ENCODE measurements at places on chromosomes 13 and 19. TPM values are rescaled to one million over a fixed set of nuclear protein-coding genes. Genes with fewer than 3 reads are reported as not detected.

DNA sequence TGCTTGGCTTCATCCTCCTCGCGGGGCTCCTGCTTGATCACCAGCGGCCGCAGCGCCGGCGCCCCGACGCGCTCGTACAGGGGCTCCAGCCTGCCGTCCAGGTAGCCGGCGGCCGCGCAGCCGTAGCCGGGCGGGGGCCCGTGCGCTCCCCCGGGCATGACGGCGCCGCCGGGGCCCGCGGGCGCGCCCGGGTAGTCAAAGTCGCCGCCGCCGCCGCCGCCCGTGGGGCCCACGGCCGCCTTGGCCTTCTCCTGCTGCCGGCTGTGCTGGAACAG, 497 bp downstream of the CEBPA start:
- peaks cover 45% of the 10 kb centered on the region for H3K27me3 ChIP-seq
- H3K4me1 ChIP-seq = peaks cover 13% of the 10 kb centered on the region
- H3K36me3 ChIP-seq = no peaks in the 10 kb centered on the region
- H3K27ac ChIP-seq = no peak overlapping the region
- DNase-seq = no peak

GRCh38 chr19:22427960-22428913, 6.1 kb upstream of the ZNF98 start:
- no peaks in the 10 kb centered on the region for H3K27me3 ChIP-seq
- H3K4me3 ChIP-seq = no peak overlapping the region
- DNase-seq = no peak
- no peaks in the 10 kb centered on the region for H3K36me3 ChIP-seq
- no peaks in the 10 kb centered on the region for H3K4me1 ChIP-seq
- no peak overlapping the region for H3K27ac ChIP-seq

TMEM238 gene
- 14.0 TPM for total RNA-seq

- H3K36me3 ChIP-seq = no peaks in the 10 kb centered on the region
- H3K27me3 ChIP-seq = peaks cover 3% of the 10 kb centered on the region
- no peak for DNase-seq
- no peak overlapping the region for H3K27ac ChIP-seq
Observed at GRCh38 chr19:6876748-6877147, 10.6 kb upstream of the ADGRE1 start.

GRCh38 chr19:35070471-35070870, 28.9 kb downstream of the HPN start:
- no peaks in the 10 kb centered on the region for H3K36me3 ChIP-seq
- no peak overlapping the region for H3K4me3 ChIP-seq
- H3K4me1 ChIP-seq = peaks cover 13% of the 10 kb centered on the region

ZNF776 gene
- total RNA-seq = 23.9 TPM

DNA sequence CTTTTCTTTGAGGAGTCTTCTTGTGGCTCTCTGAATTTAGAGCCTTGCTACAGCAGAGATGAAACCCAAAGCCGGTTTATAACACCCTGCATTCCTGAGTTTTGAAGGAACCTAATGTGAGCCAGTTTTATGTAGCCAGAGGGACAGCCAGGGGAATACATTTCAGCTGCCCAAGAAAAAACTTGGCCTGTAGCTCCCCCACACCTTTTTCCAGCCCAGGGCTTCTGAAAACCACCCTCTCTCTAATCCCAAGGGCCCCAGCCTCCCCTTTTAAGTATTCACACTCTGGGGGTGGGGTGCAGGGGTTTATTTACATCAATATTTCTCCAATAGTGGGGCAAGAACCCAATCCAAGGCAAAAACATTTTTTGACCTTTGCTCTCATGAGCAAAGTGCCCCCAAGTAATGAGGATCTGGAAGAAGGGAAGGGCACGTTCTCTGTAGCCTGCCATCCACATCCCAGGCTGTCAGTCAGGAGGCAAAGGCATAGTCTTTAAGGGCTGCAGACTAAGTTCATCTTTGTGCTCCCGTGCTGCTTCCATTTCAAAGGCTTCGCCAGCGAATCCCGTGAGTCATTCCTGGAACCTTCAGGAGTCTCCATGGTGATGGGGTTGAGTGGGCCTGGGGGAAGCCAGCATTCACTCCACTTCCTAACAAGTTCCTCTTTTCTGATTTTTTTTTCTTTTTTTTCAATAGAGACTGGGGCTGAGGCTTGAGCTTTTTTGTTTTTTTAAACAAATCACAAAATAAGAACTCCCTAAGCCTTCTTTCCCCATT, 33.2 kb upstream of the MEDAG start:
- no peak overlapping the region for H3K4me3 ChIP-seq
- peak overlapping the region; percentile 62 for H3K27ac ChIP-seq
- no peak for DNase-seq
- H3K4me1 ChIP-seq = peaks cover 54% of the 10 kb centered on the region
- peaks cover 9% of the 10 kb centered on the region for H3K27me3 ChIP-seq

ZNF433 gene
- total RNA-seq = 8.9 TPM

DNA sequence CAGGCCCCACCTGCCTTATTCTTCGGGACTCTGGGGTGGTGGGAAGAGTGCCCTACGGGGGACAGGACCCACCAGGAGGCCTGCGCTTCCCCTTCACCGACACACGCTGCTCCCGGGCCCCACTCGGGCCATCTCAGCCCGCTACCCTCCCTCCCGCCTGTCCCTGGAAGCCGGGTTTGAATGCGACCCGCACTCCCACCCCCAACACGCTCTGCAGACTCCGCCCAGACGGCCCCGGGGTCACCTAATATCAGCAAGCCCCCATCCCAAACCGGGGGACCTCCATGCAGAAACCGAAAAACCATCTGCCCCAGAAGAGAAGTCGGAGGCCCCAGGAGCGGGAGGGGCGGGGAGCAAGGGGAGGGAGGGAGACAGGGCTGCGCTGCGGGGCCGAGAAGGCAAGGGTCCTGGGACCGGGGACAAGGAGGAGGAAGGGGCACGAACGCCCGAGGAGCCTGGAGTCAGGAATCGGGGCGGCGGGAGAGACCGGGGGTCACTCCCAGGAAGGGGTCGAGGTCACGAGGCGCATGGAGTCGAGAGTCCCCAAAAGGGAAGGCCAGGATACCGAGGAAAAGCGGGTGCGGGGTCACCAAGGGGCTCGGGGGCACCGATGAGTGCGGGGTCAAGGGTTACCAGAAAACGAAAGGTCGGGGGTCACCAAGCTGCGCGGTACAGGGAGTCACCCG, 766 bp downstream of the SBNO2 start:
- no peak for DNase-seq
- peak overlapping the region; percentile 88 for H3K4me3 ChIP-seq
- H3K4me1 ChIP-seq = peaks cover 33% of the 10 kb centered on the region
- H3K36me3 ChIP-seq = peaks cover 8% of the 10 kb centered on the region
- H3K27me3 ChIP-seq = no peaks in the 10 kb centered on the region

- DNase-seq = no peak
- no peak overlapping the region for H3K27ac ChIP-seq
- no peaks in the 10 kb centered on the region for H3K4me1 ChIP-seq
- no peak overlapping the region for H3K4me3 ChIP-seq
- no peaks in the 10 kb centered on the region for H3K36me3 ChIP-seq
- peaks cover 36% of the 10 kb centered on the region for H3K27me3 ChIP-seq
Observed at GRCh38 chr19:39679791-39680168, 24.1 kb downstream of the LGALS16 start.

DNA sequence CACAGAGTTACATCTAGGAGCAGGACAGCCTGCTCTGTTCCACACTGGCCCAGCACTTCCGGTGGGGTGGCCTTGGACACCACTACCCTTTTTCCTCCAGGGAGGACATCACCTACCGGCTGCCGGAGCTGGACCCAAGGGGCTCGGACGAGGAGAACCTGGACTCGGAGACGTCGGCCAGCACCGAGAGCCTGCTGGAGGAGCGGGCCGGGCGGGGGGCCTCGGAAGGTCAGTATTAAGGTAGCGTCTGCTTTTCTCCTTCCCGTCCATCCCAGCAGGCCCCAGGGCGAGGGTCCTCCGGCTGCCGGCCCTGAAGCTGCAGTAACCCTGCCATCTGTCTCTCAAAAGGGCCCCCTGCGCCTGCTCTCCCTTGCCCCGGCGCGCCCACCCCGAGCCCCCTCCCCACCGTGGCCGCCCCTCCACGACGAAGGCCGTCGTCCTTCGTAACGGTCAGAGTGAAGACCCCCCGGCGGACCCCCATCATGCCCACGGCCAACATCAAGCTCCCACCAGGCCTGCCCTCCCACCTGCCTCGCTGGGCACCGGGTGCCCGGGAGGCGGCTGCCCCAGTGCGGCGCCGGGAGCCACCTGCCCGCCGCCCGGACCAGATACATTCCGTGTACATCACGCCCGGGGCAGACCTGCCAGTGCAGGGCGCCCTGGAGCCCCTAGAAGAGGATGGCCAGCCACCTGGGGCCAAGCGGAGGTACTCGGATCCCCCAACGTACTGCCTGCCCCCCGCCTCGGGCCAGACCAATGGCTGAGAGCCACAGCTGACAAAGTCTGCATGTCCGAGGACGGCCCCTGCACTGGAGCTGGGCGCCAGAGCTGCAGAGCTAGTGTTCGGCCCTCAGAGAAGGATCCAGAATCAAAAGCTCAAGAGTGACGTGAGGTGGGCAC, 3.4 kb upstream of the USE1 start:
- no peak overlapping the region for H3K27ac ChIP-seq
- peaks cover 14% of the 10 kb centered on the region for H3K36me3 ChIP-seq
- DNase-seq = no peak
- H3K27me3 ChIP-seq = no peaks in the 10 kb centered on the region

DNA sequence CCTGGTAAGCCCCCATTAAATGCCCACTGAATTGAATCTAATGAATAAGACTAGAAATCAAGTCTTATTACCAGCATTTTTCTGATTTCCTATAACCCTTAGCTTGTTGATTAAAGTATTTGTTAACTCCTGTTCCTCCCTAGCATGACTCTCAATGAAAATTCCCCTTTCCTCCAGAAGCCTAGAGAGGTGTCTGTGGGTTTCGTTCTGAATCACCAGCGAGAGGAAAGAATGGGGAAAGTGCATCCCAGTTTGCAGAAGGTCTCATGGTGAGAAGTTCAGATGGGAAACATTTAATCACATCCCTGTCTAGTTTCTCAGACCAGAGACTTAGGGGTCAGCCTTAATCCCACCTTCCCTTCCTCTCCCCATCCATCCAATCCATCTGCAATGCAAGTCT, 26.9 kb downstream of the POU2F2 start:
- H3K36me3 ChIP-seq = no peaks in the 10 kb centered on the region
- H3K4me1 ChIP-seq = no peaks in the 10 kb centered on the region
- no peak for DNase-seq
- no peak overlapping the region for H3K27ac ChIP-seq

DNA sequence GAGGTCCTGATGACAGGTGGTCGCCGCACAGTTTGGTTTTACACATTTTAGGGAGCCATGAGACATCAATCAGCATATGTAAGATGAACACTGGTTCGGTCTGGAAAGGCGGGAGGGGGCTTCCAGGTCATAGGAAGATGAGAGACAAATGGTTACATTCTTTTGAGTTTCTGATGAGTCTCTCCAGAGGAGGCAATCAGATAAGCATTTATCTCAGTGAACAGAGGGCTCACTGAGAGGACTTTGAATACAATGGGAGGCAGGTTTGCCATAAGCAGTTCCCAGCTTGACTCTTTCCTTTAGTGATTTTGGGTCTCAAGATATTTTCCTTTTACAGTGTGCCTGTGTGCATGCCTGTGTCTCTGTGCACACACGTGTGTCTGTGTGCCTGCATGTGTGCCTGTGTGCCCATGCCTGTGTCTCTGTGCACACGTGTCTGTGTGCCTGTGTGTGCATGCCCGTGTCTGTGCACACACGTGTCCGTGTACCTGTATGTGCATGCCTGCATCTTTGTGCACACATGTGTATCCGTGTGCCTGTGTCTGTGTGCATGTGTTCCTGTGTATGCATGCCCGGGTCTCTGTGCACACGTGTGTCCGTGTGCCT, 35.5 kb upstream of the TMEM255B start:
- DNase-seq = no peak
- H3K27ac ChIP-seq = no peak overlapping the region
- peak overlapping the region; percentile 70 for H3K4me3 ChIP-seq

PLVAP gene
- total RNA-seq = not detected

DNA sequence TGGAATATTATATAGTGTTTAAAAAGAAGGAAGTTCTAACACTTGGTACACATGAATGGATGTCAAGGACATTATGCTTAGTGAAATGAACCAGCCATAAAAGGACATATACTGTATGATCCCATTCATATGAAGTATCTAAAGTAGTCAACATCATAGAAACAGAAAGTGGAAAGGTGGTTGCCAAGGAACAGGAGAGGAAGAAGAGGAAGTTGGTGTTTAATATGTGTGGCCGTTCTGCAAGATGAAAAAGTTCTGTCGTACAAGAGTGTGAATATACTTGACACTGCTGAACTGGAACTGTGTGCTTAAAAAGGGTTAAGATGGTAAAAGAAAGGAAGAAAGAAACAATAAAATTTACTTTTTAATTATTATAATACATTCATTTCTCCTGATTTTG, 33.1 kb upstream of the C1QTNF9 start:
- H3K4me3 ChIP-seq = no peak overlapping the region
- H3K36me3 ChIP-seq = no peaks in the 10 kb centered on the region
- no peaks in the 10 kb centered on the region for H3K27me3 ChIP-seq
- H3K4me1 ChIP-seq = peaks cover 12% of the 10 kb centered on the region
- H3K27ac ChIP-seq = no peak overlapping the region
- DNase-seq = no peak

DNA sequence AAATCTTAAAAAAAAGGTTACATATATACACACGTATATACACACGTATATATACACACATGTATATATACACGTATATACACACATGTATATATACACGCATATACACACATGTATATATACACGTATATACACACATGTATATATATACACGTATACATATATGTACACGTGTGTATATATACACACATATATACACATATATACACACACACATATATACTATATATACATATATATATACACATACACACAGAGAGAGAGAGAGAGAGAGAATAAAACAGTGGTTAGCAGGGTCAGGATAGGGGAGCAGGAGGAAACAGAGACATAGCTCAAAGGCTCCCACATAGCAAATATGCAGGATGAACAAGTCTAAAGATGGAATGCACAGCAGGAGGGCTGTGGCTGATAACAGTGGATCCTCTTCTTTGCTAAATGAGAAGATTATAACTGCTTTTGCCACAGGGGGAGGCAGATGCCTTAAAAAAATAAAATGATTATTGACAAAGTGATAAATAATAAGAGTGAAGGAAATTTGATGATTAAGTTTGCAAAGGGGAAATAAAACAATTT, 714.5 kb downstream of the UQCRFS1 start:
- H3K36me3 ChIP-seq = no peaks in the 10 kb centered on the region
- H3K4me3 ChIP-seq = no peak overlapping the region
- no peak for DNase-seq
- peaks cover 9% of the 10 kb centered on the region for H3K27me3 ChIP-seq
- H3K27ac ChIP-seq = no peak overlapping the region

HSD17B14 gene
- total RNA-seq = 9.4 TPM

ZNF8 gene
- total RNA-seq = 16.4 TPM

Measured in type B pancreatic cell (in vitro differentiated cells).